Neural progenitor cell (in vitro differentiated cells): ENCODE measurements at places on chromosomes 2 and 18. TPM values are rescaled to one million over a fixed set of nuclear protein-coding genes. Genes with fewer than 3 reads are reported as not detected.

The VAMP8 gene
- total RNA-seq: 0.52 and 2.4 TPM in 2 replicates

The UGT1A8 gene
- total RNA-seq: not detected in 2 replicates

The SERPINB5 gene
- 0.09 TPM in 1 of 2 replicates, not detected in the other for total RNA-seq

- DNase-seq: peak; percentile 39
Observed at GRCh38 chr2:98280376-98281102, 65.7 kb upstream of the CNGA3 start.

The RAD51AP2 gene
- total RNA-seq: 0.31 and 1.2 TPM in 2 replicates

GRCh38 chr2:148829618-148830017, 45.4 kb upstream of the KIF5C start:
- no peak for DNase-seq

DNA sequence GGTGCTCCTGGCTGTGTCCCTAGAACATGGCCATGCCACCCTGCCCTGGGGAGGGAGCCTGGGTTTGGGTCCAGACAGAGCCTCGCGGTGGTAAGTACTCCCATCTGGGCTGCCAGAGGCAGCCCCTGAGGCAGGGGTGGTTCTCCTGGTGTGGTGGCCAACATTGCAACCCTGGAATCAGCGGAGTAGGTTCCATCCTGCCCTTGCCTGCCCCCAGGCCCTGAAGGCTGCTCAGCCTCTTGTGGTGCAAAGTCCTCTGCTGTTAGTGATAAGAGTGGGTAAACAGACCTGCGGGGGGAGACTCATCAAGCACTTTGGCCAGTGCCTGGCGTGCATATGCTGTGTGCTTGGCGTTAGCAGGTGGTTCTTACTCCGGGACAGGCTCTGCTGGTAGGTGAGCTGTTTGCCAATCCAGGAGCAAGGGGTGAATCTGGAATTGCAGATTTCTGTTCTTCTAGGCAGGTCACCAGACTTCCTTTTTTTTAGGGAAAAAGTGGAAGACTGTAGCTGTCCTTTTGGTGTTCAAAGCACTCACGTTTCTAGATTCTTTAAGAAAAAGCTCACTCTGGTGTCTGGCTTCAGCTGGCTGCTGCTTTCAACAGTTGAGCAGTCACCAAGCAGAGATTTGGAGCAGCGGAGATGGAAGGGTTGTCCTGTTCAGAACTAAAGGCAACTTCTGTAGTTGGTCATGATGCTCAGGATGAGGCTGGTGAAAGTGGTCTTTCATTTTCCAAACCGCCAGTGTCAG, 3.2 kb downstream of the CNNM3 start:
- no peak for DNase-seq

The CROCC2 gene
- not detected in 2 replicates for total RNA-seq

DNA sequence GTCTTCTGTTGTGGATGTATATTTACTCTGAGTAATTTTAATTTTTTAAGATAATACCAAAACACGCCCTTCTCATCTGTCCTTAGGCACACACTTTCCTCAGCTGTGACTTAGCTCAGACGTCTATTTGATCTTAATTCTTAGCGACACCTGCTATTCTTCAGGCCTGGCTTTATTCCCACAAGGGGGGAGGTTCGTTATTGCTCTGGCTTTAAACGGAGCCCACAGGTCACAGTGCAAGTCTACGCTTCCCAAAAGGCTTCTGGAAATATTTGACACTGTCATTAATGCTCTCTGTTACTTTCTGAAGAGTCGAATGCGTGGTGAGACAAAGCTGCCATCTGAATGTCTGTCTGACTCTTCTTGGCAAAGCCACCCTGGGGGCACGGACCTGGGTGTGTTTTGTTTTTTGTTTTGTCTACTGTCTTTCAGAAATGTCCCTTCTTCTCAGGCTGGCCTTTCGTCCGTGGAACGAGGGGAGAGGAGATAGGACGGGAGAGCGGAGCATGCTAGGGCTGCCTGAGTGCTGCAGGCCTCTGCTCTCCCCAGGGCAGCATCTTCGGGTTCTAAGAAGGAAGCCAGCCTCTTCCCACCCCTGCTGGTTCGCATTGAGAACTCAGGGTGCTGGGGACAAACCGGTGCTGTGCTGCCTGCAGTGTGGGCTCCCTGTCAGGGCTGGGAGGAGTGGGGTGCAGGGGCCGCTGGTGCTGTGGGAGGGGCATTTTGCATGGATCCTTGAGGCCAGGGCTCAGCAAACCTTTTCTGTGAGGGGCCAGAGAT, 61.9 kb downstream of the ASAP2 start:
- DNase-seq: peak; percentile 52

GRCh38 chr2:180655842-180656454, 324.5 kb upstream of the UBE2E3 start:
- DNase-seq: no peak

DNA sequence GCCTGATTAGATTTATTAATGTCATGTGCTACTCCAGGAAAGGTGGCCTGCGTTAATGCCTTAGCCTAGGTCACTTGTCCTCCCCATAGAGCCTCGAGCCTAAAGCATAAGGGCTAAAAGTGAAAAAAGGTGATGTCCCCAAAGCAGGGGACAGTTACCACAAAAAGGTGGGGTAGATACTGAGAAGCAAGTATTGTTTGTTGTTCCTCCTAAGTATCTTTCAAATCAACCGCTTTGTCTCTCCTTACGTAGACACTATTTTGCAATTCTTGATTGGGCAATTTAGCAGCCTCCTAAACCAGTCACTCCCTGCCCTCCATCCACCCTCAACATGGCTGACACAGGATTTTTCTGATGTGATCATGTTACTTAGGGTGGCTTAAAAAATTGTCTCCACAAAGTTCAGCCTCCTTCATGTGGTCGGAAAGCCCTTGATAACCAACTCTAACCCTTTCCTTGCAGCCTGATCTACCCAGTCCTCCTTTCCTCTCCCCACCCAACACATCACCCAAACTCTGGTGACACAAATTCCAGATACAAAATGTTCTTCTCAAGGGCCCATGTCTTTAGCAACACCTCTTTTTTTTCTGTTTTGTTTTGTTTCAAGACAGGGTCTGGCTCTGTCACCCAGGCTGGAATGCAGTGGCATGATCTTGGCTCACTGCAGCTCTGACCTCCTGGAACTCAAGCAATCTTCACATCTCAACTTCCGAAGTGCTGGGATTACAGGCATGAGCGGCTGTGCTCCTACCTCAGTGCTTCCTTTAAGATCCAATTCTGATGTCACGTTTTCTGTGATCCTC, 6.9 kb downstream of the INHA start:
- DNase-seq: no peak

GRCh38 chr18:64436111-64436510, 287.2 kb upstream of the LINC00305 start:
- DNase-seq: no peak

The CSRNP3 gene
- 14.7 and 16.9 TPM in 2 replicates for total RNA-seq

DNA sequence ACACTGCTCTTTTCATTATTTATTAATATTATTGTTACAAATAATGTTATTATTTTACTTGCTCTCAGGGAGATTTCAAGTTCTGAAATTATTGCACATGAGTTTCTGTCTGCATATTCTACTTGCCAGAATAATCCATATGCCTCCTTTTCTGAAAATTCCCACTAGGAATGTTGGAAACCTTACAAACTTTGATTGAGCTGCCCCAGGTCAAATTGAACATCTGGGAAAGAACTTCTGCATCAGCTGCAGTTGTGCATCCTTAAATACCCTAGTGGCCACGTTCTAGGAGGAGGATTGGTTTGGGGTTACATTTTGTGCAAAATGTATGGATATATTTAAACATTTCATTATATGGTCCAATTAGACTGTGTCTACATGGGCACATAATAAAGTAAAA, 1302.7 kb upstream of the PIK3C3 start:
- no peak for DNase-seq

The FHL2 gene
- total RNA-seq: 17.8 and 20.7 TPM in 2 replicates

The RTKN gene
- total RNA-seq: 11.4 and 40.0 TPM in 2 replicates
